Aorta (tissue), 5 donors: ENCODE measurements at places on chromosomes 3 and 15. TPM values are rescaled to one million over a fixed set of nuclear protein-coding genes. Genes with fewer than 3 reads are reported as not detected.
A peak's percentile ranks its signal among the peaks of the same experiment; 100 is the strongest.

The GASK1A gene
- polyA plus RNA-seq = 0.38 TPM

The TM2D3 gene
- 64.1 TPM for polyA plus RNA-seq

The LMAN1L gene
- not detected for polyA plus RNA-seq

- H3K27me3 ChIP-seq = no peaks in the 10 kb centered on the region
- no peaks in the 10 kb centered on the region for H3K4me1 ChIP-seq
- H3K36me3 ChIP-seq = no peaks in the 10 kb centered on the region
- H3K27ac ChIP-seq = no peak overlapping the region
- DNase-seq = no peak
- no peak overlapping the region for H3K4me3 ChIP-seq
These were observed 1.0 kb downstream of the SPTBN5 start for GRCh38 chr15:41892621-41893421.

DNA sequence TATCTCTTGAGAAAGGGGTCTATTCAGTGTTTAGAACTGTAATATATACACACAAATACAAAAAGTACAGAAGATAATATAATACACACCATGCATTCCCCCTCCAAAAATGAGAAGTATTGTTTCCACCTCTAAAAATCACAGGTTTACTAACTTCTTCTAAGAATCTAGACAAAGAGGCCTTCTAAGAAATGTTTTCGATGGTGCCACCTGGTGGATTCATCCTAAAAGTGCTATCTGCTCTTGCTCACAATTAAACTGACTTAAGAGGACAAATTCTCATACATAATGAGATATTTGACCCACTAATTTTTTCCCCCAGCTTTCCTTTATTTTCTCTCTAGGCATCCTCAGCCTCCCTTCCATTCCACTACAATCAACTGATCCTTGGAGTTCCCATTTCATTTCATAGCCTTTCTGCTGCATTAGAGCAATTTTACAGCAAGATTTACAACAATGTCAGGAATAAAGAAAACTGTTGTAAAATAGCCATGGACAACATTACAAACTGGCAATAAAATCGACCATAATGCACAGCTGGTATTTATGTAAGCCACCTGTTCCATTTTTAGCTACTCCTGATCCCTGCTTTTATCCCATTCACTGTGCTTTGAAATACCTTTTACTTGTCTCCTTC, 124.6 kb downstream of the ARRDC4 start:
- H3K4me3 ChIP-seq = no peak overlapping the region
- no peaks in the 10 kb centered on the region for H3K27me3 ChIP-seq
- H3K4me1 ChIP-seq = no peaks in the 10 kb centered on the region
- no peak for DNase-seq

GRCh38 chr3:69012100-69012799, 1.2 kb downstream of the EOGT start:
- H3K4me3 ChIP-seq = peak overlapping the region; percentile 81
- H3K27me3 ChIP-seq = no peaks in the 10 kb centered on the region
- DNase-seq = peak; percentile 73
- peaks cover 2% of the 10 kb centered on the region for H3K36me3 ChIP-seq
- H3K27ac ChIP-seq = peak overlapping the region; percentile 100
- peaks cover 8% of the 10 kb centered on the region for H3K4me1 ChIP-seq

- H3K36me3 ChIP-seq = no peaks in the 10 kb centered on the region
- no peak overlapping the region for H3K4me3 ChIP-seq
- no peak for DNase-seq
- no peaks in the 10 kb centered on the region for H3K4me1 ChIP-seq
These were observed 13.8 kb upstream of the CCR1 start for GRCh38 chr3:46221938-46222337.

GRCh38 chr3:117844676-117845075, 1135.1 kb downstream of the TUSC7 start:
- H3K27ac ChIP-seq = no peak overlapping the region
- no peak for DNase-seq
- H3K4me1 ChIP-seq = no peaks in the 10 kb centered on the region

GRCh38 chr3:144272680-144273079, 301.1 kb downstream of the DIPK2A start:
- no peaks in the 10 kb centered on the region for H3K36me3 ChIP-seq
- no peaks in the 10 kb centered on the region for H3K4me1 ChIP-seq
- no peak overlapping the region for H3K27ac ChIP-seq
- no peaks in the 10 kb centered on the region for H3K27me3 ChIP-seq
- DNase-seq = no peak
